ENCODE measurements at places on chromosomes 1 and 21.
A peak's percentile ranks its signal among the peaks of the same experiment; 100 is the strongest.

DNA sequence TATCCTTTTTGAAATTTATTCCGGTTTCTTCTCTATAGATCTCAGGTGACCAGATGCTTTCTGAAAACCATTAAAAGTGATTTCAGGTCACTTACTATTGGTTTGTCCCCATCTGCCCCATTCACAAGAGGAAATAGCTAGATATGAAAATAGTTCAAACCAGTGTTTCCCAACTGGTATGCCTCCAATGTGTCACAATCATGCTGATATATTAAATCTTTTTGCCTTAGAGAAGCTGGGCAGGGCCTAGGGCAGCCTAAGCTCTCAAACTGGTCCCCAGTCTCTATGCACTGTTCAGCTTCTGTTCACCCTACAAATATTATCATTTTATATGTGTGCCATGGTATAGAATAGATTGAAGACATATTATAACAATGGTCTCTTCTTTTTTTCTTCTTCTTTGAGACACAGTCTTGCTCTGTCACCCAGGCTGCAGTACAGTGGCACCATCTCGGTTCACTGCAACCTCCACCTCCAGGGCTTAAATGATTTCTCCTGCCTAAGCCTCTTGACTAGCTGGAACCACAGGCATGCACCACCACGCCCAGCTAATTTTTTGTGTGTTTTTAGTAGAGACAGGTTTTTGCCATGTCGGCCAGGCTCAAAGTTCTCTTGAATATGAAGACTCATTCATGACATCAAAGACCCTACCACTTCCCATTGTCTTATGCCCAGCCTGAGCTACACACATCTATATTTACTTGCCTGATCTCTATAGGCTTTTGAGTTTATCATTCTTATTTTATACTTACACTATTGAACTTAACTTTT is 15.7 kb downstream of the PTPN22 start:
- no peak for DNase-seq

DNA sequence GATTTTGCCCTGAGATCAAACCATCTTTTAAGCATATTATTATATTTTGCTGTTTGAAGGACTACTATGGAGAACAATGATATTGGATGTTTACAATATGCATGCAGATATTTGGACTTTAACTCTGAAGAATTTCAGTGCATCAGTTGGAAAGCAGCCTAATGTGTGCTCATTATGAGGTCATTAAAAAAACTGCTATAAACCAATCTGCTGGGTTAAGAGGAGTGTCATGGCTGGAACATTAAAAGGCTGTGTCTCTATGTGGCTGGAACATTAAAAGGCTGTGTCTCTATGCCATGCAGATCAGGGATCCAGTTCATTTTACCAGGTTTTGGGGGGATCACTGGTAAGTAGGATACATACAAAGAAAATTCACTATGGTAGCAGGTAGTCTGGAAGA is 77.6 kb downstream of the SPATA46 start:
- DNase-seq, result no peak

- DNase-seq, result no peak
Measured at GRCh38 chr1:223017291-223017690, 125.8 kb downstream of the TLR5 start.

DNA sequence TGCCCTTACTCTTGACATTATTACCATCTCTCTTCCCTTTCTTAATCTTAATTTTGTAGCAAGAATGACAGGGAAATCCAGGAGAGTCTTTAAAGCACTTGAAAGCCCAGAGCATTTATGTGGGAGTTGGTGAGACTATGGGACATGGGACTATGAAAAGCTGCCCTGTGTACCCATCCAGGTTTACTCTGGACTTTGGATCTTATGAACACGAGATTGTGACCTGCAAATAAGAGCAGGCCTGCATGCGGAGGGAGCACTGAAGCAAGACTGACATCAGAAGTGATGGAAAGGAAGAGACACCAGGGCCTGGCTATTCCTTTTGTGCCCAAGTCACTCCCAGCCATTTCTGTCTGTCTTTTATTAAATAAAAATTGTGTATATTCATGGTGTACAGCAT is 209.6 kb downstream of the NUF2 start:
- DNase-seq, result no peak

GRCh38 chr21:44434568-44434925 is 20.8 kb upstream of the LRRC3 start:
- no peak for DNase-seq

DNA sequence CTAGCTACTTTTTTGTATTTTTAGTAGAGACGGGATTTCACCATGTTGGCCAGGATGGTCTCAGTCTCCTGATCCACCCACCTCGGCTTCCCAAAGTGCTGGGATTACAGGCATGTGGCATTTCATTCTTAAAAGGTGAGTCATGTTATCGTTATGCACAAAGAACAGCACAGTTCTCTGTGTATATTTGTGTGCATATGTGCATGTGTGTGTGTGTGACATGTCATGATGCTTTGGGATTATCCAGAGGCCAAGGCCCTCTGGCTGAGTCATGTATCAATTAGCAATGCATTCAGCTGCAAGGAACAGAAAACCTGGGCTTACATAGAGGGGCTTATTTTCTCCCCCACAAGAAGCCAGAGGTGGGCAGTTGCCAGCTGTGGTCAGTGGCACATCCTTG is 301.7 kb upstream of the KAZN start:
- no peak for DNase-seq

DNA sequence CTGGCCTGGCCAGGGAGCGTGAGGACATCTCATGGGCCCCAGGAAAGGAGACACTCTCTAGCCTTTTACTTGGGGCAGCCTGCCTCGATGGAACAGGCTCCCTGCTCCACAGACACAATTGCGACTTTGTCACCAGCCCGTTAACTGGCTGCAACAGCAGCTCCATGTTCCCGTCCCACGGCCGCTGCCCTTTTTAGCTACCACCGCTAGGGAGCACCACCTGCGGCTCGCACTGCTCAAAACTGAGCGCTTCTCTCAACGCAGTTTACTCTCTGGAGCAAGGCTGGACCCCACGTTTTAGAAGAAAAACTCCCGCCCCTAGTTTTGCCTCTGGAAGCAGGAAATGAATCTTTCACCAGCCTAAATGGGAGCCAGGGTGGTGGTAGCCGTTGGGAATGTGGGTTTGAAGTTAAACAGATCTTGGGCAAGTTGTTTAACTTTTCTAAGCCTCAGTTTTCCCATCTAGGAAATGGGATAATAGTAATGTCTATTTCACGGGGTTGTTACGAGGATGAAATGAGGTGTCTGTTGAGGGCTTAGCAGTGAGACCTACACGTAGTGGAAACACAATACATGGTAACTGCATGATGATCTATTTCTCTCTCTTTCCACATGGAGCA is 3.5 kb upstream of the LRRC38 start:
- DNase-seq, result peak; percentile 37

- DNase-seq, result no peak
Measured at GRCh38 chr1:113456967-113457366, 66.7 kb downstream of the MAGI3 start.

DNA sequence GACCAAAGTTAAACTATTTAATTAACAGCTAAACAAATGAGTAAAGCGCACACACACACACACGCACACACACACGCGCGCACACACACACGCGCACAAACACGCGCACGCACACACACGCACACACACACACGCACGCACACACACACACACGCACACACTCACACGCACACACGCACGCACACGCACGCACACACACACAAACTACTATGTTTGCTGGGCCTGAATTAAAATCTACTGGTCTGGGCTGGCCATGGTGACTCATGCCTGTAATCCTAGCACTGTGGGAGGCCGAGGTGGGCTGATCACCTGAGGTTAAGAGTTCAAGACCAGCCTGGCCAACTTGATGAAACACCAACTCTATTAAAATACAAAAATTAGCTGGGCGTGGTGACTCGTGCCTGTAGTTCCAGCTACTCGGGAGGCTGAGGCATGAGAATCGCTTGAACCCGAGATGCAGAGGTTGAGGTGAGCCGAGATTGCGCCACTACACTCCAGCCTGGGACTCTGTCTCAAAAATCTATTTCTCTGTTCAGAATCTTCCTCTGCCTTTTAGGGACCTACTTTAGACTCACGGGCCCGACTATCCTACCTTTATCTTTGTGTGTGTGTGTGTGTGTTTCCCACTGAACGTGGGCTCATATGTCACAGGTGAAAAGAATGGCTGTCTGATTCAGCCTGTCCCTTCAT is 37.5 kb upstream of the DNAJC11 start:
- no peak for DNase-seq

DNA sequence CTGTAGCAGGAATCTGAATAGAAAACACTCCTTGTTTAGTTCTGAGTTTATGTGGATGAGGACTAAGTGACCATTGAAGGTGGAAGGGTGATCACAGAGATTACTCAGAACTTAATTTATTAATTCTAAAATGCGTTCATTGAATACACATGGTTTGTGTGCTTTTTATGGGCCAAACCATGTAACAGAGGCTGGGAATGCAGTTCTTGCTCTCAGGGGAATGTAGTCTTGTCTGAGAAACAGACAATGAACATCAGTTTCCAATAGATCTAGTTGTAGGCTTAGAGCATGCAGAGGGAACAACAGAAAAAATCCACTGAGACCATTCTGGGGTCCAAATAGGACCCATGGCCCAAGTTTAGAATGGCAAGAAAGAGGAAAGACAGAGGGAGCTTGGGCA is 46.1 kb downstream of the ITSN1 start:
- DNase-seq, result no peak

DNA sequence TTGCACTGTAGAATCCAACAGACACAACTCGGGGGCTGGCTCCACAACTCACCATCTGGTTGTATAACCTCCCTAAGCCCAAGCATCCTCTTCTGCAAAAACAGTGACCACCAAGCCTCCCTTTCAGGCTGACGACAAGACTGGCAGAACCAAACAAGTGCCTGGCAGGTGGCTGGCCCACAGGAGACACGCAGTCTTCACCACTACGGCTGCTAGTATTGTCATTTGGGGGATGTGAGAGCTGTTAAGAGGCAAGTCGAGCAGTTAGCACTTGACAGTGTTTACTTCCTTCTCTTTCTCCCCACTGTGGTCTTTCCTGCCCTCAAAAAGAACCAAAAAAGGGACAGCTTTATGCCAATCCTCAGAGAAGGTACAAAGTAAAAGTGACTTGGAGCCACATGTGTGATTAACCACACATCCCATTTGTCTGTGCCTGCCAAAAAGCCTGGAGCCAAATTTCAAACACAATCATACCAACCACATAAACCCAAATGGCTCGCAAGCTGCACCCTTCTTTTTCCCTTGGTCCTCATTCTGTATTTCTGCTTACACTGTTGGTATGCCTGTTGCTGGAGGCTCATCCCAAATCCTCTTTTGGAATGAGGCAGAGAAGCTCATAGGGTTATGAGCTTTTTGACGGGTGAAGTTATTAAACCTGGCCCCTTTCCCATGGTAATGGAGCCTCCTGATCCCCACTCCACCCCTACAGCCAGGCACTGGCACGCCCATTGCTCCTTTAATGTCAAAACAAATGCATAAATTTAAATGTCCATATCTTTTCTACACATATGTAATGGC is 94.1 kb downstream of the TGFBR3 start:
- no peak for DNase-seq
